ENCODE measurements at places on chromosomes 7 and 10.

- DNase-seq = no peak
These were observed at the start of gene PAX2 for GRCh38 chr10:100744987-100745881. PAX2 (plus strand) TSS chr10:100745582; CDS start chr10:100746261, 679 bp downstream.

DNA sequence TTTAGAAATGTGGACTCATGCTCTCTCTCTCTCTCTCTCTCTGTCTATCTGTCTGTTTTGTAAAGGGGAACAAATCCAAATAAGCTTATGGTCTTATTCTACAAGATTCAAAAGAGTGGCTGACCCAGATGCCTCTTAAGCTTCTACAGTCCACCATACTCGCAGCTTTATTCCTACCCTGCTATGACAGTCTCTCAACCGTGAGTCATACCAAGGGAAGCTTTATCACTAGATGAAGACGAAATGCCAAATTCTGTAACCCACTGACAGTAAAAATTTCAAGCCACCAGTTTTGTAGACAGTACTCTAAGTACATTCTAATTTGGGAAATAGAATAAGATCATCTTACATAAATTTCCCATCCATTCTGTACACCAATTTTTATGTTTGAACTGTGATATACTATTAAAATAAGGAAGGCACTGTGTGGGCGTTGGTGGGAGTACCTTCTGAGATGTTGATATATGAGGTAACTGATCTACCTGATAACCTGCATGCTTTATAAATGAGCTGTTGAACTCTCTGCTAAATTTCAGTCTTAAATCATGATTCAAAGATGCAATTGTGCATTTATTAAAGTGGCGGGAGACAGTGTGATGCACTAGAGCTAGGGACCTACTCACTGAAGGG is 153.2 kb downstream of the KLF6 start:
- DNase-seq = no peak

GRCh38 chr10:63068246-63068645 is 64.9 kb upstream of the NRBF2 start:
- DNase-seq = peak; percentile 6

- DNase-seq = no peak
These were observed 103.1 kb upstream of the RHOBTB1 start for GRCh38 chr10:61047081-61047480.

GRCh38 chr10:24928163-24928562 is 24.2 kb downstream of the PRTFDC1 start:
- DNase-seq = no peak

GRCh38 chr10:58662314-58662713 is 149.6 kb downstream of the BICC1 start:
- peak; percentile 71 for DNase-seq

GRCh38 chr7:68216051-68216450 is 1219.4 kb downstream of the TYW1 start:
- no peak for DNase-seq

- peak; percentile 30 for DNase-seq
These were observed 126.4 kb upstream of the ZNF746 start for GRCh38 chr7:149624006-149624405.

DNA sequence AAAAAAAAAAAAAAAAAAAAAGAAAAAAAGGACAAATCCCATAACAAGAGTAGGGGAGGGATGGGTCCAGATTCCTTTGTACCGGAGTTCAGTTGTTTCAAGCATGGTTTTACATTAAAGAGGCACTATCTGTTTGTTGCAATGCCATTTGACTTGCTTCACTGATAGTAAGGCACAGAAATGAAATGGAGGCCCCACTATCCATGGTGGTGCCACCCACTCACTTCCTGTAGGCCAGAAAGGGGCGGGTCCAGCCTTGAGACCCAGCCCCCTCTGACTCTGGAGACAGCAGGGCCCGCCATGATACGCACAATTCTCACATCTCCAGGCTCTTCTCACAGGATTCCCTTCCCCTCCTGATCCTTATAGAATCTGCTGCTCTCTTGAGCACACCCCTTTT is 100.0 kb downstream of the CLEC2L start:
- no peak for DNase-seq

DNA sequence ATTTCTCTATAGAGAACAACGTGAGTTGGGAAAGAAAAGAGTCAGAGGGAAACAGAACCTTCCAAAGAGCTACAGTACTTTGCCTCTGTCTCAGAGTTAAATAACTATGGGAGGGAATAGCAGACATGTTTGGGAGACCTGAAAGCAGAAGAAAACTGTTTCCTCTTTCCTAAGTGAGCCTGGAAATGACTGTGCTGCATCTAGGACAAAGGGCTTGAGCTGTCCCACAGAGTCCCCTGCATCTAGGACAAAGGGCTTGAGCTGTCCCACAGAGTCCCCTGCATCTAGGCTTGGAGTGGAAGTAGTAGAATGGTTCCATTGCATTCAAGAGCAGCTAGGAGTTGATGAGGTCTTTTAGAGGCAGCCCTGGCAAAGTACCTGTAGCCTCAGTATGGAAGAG is 149.7 kb downstream of the DKK1 start:
- no peak for DNase-seq

DNA sequence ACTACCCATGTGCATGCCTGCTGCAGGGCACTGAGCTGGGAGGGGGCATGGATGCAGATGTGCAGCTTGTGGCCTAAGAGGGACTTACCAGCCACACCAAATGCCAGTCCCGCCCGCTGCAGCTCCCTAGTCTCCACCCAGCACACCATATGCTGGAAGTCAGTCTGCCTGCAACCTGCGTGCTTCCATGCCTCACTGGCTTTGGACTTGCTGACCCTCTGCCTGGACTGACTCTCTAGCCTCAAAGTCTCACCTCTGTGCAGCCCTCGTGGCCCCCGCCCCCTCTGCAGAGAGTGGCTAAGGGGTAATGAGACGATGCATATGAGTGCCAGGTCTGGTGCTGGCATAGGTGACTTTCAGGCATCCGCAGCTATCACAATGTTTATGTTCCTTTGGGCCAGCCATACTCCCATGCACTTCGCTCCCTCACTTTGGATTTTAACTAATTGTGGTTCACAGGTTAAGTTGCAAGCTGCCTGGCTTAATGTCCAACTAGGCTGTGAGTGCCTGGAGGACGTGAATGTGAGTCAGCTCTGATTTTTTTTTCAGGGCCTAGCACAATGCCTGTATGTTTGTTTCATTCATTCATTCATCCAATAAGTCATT is 21.7 kb downstream of the TRIM8 start:
- DNase-seq = peak; percentile 54

GRCh38 chr10:50937230-50937907 is 51.9 kb upstream of the A1CF start:
- peak; percentile 61 for DNase-seq

DNA sequence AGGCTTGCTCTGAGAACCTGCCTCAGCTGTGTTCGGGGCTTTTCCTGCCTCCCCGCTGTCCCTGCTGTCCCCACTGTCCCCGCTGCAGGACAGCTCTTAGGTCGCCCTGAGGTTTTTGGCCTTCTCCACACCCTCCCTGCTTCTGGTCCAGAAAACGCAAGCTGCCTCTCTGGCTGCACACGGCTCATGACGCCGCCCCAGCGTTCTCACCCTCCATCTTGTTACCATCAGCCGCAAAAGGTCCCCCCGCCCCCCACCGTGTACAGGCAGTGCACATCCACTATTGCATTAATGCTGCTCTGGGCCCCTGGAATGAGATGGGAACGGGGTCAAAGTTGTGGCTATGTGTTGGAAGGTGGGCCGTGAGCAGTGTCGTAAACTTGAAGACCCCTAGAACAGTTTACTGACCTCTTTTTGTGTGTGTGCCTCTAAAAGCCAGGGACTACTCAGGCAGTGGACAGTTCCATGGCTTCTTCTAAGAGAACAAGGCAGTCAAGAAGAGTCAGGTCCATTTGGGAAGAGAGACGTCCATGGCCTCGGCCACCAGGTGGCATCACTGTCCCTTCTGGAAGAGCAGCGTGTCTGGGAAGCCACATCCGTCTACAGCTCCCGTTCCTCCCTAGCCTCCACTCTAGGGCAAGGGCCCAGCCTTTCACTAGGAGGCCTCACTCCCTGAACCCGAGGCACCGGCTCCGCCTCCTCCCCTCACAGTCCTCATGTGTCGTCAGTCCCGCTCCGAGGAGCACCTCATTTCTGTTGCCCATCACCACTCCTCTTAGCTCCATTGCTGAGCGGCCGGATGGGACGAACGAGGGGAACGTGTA is 38.5 kb upstream of the MKRN1 start:
- DNase-seq = peak; percentile 94

DNA sequence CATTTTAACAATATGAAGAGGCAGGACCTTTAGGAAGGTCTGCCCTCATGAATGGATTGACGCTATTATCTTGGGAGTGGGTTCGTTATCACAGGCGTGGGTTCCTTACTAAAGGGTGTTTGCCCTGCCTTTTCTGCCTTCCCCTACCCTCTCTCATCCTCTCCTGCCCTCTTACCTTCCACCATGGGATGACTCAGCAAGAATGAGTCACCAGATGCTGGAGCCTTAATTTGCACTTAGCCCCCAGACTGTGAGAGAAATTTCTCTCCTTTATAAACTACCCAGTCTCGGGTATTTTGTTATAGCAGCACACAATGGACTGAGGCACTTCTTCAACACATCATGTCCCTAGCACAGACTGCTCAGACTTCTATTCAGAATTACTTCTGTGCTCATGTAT is 31.4 kb upstream of the ZNF32 start:
- no peak for DNase-seq

DNA sequence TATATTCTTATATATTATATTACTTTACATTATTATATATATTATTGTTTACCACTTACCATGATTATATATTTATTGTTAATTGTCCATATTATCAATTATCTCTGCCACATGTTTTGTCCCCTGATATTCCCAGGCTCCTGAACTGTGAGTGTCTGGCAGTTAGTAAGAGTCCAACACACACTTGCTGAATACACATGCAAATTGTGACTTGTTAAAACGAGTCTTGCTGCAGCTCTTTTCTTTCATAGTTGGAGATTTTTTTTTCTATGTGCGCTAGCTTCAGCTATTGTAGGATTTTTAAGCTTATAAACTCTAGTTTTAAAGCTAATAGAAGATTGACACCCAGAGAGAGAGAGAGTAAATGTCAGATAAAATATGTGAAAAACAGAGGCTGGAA is 207.8 kb upstream of the FAM3C start:
- DNase-seq = no peak

GRCh38 chr10:86046845-86047460 is 319.6 kb downstream of the GRID1 start:
- no peak for DNase-seq

DNA sequence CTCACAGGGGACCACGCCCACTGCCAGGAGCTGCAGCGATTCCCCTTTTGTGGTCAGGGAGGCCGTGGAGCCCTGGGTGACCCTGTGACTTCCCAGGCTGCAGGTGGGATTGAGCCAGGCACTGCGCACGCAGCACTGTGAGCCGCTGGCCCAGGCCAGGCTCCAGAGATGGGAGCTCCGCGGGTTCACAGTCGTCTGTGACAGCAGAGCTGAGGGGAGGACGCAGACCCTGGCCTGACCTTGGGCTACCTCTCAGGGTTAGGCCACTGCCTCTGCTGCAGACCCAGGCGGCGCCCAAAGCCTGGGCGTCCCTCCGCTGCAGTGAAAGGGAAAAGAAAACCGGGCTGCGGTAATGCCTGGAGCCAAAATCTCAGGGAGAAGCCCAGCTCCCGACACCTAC is 107.5 kb upstream of the GPR26 start:
- DNase-seq = no peak

GRCh38 chr10:80462981-80463741 is 9.1 kb downstream of the TSPAN14 start:
- no peak for DNase-seq

GRCh38 chr10:62333135-62333889 is 40.9 kb upstream of the ZNF365 start:
- no peak for DNase-seq

DNA sequence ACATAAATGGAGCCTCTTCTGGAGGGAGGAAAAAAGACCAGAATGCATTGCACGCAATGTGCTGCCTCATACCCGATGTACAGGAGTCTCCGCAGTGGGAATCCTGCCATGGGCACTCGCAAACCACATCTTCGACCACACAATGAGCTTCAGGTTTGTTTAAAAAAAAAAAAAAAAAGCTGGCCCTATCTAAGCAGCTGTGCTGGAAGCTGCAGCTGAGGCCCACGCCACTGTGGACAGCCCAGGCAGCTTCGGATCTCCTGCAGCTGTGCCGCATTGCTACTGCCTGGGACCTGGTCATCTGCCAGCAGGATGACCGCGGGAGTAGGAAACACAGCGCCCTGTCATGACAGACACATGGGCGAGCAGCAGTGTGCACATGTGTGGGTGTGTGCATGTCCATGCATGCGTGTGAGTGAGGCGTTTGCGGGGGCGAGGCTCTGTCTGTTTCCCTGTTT is 26.0 kb downstream of the EN2 start:
- DNase-seq = peak; percentile 93

- DNase-seq = no peak
These were observed 4.1 kb upstream of the RNF148 start for GRCh38 chr7:122706836-122707235.

GRCh38 chr7:18903695-18904094 is 213.7 kb downstream of the TWIST1 start:
- no peak for DNase-seq

DNA sequence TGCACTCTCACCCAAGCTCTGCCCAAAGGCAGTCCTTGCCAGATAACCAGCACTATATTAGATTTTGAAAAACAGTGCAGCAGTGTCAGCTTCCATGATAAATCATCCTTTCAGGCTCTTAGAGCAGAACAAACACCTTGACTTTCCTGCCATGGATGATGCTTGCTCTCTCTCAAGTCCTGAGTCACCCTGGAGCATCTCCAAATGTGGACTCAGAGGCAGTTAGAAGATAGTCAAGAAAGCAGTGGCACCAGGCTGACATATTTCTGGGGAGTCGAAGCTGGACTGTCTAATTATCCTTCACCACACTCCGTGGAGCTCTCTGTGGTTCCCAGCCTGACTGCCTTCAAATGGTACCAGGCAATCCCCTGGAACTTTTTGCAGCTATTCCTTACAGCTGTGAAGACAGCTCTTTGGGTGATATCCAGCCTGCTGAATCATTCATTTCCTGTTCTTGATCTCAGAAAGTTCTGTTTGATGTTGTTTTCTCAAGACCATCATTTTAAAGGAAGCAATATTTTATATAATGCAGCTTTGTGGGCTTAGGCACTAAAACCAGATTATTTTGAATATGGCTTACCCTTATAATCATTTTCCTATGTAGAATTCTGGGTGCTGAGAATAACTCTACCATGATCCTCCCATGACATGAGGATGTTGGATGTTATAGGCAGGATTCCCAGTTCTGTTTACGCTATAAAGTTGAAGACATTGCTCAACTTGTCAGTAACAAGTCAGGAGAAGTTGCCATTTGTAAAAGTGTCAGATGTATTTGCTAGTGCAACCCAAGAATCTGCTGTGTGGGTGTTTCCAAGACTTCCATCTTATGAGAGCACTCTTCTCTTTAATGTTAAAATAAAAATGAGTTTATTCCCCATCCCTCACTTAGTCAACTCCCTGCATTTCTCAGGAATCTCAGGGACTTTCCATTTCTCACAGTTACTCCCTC is 233.8 kb downstream of the C7orf25 start:
- peak; percentile 72 for DNase-seq

GRCh38 chr10:128036746-128037543 is 89.3 kb downstream of the MKI67 start:
- peak; percentile 18 for DNase-seq

GRCh38 chr10:46031648-46032532 is 1.5 kb upstream of the NCOA4 start:
- no peak for DNase-seq

GRCh38 chr7:139663608-139664177 is 114.1 kb downstream of the HIPK2 start:
- no peak for DNase-seq

GRCh38 chr10:63430999-63431356 is 34.8 kb downstream of the JMJD1C start:
- DNase-seq = no peak

All from myocyte (in vitro differentiated cells).